ENCODE measurements at places on chromosomes 5 and 9.

GRCh38 chr9:36007316-36007708, 29.4 kb upstream of the RECK start:
- no peak for DNase-seq

DNA sequence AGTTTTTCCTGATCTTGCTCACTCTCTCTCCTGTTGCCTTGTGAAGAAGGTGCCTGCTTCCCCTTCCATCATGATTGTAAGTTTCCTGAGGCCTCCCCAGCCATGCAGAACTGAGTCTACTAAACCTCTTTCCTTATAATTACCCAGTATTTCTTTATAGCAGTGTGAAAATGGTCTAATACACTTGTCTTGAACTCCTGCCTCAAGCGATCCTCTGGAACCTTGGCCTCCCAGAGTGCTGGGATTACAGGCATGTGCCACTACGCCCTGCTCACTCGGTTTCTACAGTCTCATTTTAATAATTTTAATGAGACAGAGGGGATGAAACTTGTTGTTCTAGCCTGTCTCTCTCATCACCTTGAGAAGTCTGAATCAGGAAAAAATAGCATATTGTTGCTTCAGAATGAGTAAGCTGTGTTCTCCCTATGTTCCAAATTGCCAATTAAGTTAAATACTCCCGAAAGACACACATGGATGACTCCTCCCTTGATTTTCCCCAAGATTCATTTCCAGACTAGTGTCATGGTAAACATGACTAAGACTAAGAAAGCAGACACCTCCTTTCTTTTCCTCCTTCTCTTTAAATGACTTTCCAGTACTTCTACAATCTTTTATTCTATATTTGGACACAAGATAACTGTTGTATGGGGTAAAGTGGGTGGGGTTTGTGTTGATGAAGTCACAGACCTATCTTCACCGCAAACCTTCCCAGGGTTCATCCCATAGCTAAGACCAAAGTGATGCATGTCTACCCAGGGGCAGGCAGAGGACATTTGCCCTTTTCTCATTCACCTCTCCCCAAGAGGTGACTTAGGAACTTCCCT, 7.8 kb upstream of the DNAJC18 start:
- DNase-seq = peak; percentile 58

DNA sequence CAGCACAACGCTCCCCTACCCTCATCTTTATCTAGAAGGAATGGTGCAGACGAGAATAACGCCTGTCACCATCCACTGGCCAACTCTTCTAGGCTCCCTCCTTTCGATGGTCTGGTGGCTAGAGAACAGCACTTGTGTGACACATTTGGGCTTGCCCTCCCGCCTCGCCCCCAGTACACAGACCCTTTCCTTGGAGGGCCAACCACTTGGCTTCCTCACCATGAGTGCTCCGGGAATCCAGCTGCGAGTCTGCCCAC, 1.4 kb downstream of the GNAQ start:
- peak; percentile 32 for DNase-seq

GRCh38 chr9:108759835-108760234, 96.0 kb downstream of the ACTL7B start:
- DNase-seq = no peak

GRCh38 chr5:125612776-125613175, 810.4 kb upstream of the GRAMD2B start:
- DNase-seq = no peak

GRCh38 chr5:92994392-92994791, 586.6 kb downstream of the NR2F1-AS1 start:
- DNase-seq = no peak

DNA sequence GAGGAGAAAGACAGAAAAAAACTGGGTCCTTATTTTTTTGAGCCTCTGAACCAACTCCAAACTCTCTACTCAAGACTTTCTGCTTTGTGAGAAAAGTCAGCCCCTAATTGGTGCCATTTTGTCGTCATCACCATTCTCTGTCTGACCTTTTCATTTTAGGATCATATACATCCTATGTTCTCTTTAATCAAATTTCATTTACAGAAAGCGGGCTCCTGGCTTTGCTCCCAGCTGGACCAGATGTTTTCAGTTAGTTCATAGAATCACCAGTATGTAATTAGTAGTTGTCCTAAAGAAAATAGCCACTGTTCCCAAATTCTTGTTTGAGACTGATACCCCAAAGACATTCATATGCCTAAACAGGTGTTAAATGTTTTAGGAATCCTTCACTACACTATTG, 28.6 kb upstream of the SLCO4C1 start:
- DNase-seq = no peak

DNA sequence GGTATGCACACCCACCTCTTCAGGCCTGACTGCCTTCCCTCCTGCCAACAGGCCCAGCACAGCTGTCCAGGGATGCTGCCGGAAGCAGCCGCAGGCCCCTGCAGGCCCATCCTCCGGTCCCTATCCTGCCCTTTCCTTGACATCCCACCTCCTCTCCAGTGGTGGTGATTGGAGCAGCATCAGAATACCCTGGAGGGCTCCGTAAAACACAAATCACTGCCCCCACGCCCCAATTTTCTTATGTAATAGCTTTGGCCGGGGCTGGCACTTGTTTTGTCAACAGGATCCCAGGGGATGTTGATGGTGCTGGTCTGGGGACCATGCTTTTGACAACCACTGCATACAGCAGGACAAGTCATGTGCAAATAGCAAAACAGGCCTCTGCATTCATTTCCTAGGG, 274.5 kb downstream of the GADD45G start:
- no peak for DNase-seq

DNA sequence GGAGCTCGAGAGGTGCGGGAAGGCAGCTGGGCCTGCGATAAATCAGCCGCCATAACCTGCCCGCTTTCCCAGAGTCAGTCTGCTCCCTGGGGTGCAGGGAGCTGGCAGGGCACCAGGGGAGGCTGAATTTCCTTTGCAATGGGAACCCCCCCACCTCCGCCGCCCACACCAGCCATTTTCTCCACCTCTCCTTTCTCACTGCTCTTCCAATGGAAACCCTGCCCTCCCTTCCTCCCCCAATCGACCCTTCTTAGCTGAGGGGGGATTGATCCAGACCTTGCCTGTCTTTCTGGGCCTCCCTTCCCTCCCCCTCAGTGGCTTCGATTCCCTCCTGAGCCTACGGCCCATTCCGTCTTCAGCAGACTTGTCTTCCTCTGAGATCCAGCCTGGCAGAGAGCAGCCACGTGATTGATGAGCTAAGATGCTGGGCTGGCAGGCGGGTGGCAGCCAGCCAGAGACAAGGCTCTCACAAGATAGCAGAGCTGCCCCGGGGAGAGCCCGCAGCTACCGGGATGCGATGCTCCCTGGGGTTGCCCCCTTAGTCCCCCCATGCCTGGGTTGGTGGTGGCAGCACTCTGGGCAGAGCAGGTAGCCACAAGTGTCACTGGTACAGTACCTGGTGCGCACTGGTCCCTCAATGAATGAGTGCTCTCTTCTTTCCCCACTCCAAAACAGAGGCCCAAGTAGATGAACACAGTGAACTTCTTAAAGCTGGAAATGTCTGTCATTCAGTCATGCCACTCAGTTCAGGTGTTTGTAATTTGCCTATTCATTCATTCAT, 53.7 kb upstream of the FABP6 start:
- DNase-seq = no peak

DNA sequence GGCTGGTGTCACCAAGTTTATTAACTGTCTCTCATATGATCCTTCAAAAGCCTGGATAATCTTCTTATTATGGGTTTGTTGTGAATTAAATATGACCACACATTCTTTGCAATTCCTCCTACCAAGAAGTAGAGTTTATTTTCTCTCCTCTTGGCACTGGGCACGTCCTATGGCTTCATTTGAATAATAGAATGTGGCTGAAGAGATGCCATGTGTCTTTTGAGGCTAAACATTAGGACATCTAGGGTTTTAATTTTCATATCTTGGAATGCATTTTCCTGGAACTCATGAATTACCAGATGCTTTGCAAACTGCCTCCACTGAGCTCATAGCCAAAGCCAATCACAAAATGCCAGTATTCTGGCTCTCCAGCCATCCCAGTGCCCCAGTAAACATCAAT, 19.9 kb upstream of the SCGB3A2 start:
- DNase-seq = no peak

DNA sequence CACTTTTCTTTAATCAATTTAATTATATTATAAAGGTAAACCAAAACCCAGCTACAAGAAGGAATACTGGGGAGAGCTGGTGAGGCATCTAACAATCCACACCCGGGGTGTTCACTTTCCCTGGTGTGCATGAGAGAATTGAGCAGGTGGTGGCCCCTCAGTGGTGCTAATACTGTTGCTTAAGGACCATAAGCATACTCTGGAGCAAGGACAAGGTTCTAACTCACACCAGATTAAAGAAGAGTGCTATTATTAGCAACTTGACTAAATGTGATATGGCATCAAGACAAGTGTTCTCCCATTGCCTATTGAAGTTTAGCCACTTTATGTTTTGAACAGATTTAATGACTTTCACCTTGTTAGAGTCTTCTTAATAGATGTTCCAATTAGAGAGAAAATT, 8.8 kb downstream of the RGS7BP start:
- DNase-seq = no peak

GRCh38 chr9:27247756-27248155, 49.2 kb downstream of the EQTN start:
- peak; percentile 38 for DNase-seq

GRCh38 chr5:159972538-159973362, 36.2 kb upstream of the TTC1 start:
- DNase-seq = peak; percentile 9

DNA sequence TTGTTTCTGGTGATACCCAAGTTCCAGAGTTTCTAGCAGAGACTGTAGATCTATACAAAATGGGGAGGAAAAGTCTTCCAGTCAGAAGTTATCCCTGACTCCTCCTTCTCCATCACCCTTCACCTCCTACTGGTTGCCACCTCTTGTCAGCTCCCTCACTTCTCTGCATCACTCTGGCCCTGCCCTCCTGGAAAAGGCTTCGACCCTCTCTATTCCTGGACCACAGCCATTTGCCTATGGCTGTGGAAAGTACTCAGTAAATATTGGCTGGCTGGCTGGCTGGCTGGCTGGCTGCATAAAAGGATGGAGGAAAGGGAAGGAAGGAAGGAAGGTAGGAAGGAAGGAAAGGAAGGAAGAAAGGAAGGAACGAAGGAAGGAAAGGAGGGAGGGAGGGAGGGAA, 32.7 kb upstream of the ABCA1 start:
- DNase-seq = no peak

DNA sequence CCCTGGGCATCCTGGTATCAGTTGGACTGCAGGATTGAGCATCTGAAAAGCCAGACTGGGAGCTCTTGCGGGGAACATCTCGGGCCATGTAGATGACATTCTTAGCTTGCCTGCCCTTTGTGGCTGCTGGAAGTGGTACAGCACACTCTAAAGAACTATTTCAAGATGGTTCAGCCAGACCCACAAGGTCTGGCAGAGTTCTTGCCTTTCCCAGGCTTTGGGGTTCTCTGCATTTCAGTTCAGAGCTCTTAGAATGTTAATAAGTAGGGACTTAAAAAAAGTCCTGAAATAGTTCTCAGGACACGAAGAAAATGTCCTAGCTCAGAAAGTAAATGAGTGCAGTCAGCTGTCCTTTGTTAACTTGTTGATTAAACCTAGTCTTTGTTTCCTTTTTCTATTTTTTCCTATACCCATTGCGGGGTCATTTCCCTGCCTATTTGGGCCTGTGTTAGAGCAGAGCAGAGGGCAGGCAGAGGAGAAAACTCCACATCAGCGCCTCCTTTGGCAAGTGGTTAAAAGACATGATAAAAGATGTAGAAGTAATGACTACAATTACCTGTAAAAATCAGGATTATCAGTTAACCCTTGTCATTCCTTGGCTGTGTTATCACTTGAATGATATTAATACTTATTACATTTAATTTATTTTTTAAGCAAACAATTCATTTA, 291.5 kb downstream of the ZSWIM6 start:
- DNase-seq = peak; percentile 7

DNA sequence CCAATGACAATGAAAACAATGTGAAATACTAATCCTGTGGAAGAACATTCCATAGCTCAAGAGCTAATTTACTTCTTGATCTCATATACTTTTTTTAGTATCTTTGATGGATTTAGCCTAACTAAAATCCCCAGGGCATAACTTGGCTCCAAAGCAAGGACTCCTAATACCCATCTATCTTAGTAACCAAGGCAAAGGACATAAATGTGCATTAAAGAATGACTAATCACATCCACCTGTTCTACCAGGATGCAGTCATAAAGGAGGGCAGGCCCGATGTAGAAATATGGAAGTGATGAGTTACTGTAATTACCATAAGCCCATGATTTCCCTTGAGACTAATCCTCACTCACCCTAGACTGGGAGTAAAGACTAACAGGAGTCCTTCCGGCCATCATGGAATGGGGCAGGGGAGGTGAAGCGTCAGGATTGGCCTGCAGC, 56.9 kb downstream of the KIF24 start:
- DNase-seq = no peak

- no peak for DNase-seq
These were observed 174.7 kb upstream of the PPP1R26 start for GRCh38 chr9:135304886-135305285.

DNA sequence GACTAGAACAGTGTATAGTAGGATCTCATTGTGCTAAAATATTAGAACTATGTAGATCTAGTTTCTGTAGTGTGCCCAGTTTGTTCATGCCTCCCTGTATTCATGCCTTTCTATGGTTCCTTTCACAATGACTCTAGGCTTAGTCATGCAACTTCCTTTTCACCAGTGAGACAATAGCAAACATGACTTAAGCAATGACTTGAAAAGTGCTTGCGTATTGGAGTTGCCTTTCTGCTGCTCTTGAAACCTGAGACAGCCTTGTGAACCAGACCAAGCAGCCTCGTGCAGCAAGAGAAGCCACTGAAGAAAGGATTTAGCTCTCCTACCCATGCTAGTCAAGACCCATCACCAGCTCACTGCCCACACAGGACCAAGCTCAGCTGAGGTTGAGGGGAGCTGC, 294.5 kb upstream of the TAS2R1 start:
- DNase-seq = no peak

DNA sequence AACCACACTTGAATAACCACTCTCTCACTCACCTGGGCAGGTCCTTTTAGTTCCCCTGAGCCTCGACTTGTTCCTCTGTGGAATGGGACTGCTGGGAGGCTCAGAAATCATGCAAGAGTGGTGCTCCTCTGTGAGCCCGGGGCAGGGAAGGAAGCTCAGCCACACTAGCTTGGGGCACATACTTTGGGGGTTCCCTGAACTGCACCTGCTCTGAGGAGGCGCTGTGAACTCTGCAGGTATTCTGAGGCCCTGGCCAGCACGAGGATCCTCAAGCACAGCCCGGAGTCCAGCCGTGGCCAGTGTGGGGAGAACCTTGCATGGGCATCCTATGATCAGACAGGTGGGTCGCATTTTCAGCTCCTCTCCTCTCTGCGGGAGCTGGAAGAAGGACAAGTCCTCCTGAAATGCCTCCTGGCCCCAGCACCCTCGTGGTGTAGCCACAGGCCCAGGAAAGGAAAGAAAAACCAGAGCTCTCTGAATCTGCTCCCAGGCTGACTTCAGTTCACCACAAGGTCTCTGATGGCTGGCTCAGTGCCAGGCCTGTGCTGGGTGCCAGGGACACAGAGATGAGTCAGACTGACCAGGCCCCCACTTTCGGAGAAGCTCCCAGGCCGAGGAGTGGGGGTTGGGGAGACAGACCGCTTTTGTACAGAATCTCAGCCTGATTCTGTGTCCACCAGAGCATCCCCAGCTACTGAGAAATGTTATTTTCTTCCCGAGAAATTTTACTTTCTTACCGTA, 11.9 kb downstream of the GLIPR2 start:
- DNase-seq = peak; percentile 92

- no peak for DNase-seq
These were observed 19.2 kb downstream of the SLC23A1 start for GRCh38 chr5:139363937-139364336.
